ENCODE measurements at places on chromosomes 5 and 9.

- DNase-seq = no peak
Observed at GRCh38 chr5:1311439-1312055, 16.7 kb upstream of the TERT start.

DNA sequence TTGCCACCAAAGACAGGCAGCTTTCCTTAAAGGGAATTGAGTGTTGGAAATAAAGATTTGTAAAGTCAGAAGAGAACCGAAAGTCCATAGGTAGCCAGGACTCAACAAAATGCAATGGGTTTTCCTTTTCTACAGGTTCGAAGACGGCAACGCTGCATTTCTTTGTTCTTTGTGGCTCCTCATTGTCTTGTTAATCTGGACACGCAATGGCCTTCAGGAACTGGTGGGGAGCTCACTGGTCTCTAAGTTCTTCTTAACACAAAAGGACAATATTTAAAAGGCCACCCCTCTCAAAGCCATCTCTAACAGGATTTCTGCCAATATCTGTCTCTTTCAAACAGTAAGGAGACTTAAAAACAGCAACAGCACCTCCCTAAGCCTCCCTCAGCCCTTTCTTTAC lies 170.6 kb downstream of the RMI1 start:
- no peak for DNase-seq

- DNase-seq = no peak
Observed at GRCh38 chr5:59266410-59266809, 627.1 kb downstream of the PDE4D start.

DNA sequence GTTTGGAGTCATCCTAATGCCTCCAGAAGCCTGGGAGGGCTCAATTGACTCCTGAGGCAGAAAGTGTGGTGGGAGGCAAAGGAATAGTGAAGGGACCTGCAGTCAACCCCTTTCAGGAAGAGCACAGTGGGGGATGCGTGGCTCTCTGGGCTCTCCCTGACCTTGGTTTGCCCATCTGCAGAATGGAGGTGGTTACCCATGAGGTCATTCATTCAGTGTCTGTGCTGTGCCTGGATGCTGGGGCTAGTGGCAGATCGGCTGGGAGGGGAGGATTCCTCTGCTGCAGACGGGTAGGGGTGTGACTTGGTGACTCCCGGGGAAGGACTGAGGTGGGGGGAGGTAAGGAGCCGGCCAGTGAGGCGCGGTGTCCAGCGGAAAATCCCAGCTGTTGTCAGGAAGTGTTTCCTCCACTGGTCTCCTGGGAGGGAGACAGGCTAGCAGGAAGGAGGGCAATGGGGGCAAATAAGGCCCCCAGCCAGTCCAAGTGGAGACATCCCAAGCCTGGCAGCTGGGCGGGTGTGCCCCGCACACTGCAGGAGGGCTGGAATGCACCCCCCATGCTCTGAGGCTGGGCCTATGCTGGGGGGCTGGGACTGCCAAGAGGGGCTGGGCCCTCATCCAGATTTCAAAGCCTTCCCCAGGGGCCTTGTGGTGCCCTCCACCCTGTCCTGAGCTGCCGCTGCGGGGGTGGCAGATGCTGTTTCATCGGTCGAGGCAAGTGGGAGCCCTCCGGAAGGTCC lies 10.9 kb downstream of the CXXC5 start:
- DNase-seq = peak; percentile 72

- DNase-seq = no peak
Observed at GRCh38 chr9:20540169-20540863, 82.0 kb downstream of the MLLT3 start.

GRCh38 chr5:120092649-120093048 lies 371.5 kb upstream of the PRR16 start:
- DNase-seq = no peak

- DNase-seq = peak; percentile 27
Observed at GRCh38 chr5:144484124-144484897, 313.6 kb downstream of the KCTD16 start.

GRCh38 chr9:27340961-27341511 lies 44.1 kb upstream of the EQTN start:
- no peak for DNase-seq

GRCh38 chr5:41509399-41510175 lies 814 bp downstream of the PLCXD3 start:
- no peak for DNase-seq

GRCh38 chr5:169374761-169375160 lies 73.8 kb upstream of the SLIT3 start:
- no peak for DNase-seq

DNA sequence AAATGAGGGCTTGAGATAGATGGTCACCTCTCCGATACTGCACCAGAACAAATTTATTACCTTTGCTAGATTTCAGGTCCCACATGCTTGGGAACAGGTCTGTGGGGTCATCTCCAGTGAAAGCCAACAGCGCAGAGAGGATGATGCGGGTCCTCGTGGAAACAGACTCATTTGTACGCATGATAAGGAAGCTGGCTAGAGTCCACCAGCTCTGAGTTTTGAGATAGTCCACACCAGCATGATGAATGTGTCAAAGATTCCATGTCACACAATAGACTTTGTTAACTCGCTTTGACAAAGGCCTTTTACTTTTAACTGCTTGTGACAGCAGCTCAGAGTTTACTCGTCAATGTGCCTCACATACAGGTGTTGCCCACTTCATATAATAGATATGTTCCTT lies 105.4 kb upstream of the TBCA start:
- peak; percentile 54 for DNase-seq

DNA sequence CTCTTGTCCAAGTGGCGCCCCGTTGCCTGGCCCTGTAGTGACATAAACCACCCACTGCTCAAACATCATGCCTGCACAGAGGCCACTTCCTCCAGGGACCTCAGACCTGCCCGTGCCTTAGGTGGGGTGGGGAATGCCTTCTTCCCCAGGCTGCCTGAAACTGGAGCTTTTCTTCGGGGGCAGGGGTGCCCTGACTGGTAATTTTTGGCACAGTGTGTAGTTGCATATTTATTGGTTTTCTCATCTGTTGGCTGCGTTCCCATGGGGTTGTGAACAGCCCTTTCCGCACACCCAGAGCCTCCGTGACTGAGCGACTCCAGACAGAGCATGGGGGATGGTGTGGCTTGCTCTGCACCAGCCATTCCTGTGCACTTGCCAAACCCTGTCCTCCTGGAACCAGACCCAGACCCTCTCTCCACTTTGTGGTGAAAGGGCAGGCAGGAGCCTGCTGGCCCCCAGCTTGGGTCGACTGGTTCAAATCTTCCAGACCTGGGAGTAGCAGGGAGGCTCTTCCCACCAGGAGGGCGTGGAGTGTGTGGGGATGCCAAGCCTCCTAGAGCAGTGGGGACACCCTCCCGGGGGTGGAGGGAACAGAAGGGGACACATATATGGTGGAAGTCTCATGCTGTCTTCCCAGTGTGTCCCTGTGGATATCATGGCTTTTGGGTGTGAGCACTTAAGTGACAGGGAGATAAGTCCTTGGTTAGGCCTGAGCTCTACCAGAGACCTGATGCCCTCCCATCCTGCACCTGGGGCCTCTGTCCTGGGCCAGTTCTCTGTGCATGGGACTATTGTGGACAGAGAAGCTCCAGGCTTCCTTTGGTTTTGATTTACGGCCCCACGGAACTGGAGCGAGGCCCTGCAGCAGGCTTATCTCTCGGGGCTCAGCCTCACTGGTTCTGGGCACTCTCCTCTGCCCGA lies 39.6 kb downstream of the WNK2 start:
- peak; percentile 31 for DNase-seq

DNA sequence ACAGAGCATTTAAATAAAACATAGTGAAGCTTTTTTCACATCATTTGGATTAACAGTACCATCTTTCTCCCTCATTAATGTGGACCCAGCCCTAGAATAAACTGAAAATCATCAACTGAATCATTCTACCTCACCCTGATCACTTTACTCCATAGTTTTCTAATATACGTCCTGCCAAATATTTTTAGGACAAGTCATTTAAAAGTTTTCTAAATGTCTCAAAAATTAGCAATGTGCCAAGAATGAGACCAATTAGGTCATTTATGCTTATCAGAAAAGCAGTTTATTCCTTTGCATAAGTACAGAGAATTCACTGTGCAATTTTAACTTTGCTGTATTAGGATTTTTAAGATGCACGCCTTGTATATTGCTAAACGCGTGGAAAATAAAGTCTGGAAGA lies 284.4 kb downstream of the PIK3R1 start:
- peak; percentile 53 for DNase-seq

- DNase-seq = no peak
Observed at GRCh38 chr5:110738503-110738811, 350 bp upstream of the SLC25A46 start.

- DNase-seq = no peak
Observed at GRCh38 chr5:78573318-78573717, 75.3 kb downstream of the LHFPL2 start.

DNA sequence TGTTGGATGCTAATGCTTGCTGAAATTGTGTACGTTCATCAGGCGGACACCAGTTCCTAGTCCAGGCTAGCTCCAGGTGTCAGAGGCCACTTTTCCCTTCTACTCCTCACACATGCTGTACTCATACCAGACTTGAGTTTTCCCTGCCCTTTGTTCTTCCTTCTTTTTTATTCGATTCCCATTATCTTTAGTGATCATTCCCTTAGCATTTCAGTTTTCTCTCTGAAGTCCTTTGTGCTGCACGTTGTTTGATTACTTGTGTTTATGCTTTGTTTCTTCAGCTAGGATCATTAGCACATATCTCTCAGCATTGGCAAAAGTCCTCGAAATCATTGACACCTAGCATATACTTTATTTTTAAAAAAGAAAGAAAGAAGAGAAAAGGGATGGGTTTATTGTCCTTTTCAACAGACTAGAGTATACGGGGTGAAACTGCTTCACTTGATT lies 409 bp upstream of the COX7C start:
- DNase-seq = no peak

GRCh38 chr9:77751341-77752091 lies 103.4 kb upstream of the GNA14 start:
- DNase-seq = peak; percentile 86

- DNase-seq = no peak
Observed at GRCh38 chr5:114360816-114361723, 800 bp upstream of the KCNN2 start.

GRCh38 chr9:94888775-94889174 lies 162.3 kb downstream of the AOPEP start:
- DNase-seq = no peak

- peak; percentile 3 for DNase-seq
Observed at GRCh38 chr9:113042884-113043657, 13.5 kb downstream of the ZFP37 start.

DNA sequence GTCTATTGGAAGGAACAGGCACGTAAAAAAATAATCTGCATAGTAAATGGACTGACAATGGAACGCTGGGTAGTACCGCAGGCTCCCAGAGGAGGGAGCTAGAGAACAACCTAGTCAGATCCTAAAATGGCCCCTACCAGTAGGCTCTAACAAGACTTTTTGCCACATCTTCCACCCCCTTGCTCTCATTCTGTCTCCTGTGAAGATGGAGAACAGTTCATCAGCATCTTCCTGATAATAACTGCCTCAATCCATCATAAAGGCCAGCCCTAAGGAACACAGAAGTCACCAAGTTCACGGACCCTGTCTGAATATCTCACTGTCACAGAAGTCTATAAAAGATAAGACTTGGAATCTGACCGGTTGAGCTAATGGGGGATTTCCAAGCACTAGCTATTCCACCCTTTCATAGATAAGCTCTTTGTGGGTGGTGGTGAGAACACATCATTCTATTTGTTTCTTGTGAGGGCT lies 133.4 kb downstream of the SLC1A3 start:
- peak; percentile 91 for DNase-seq

- DNase-seq = no peak
Observed at GRCh38 chr5:177547736-177548135, 6.6 kb downstream of the FAM193B start.

- DNase-seq = peak; percentile 71
Observed at GRCh38 chr9:104682642-104683041, 11.7 kb upstream of the OR13D1 start.

DNA sequence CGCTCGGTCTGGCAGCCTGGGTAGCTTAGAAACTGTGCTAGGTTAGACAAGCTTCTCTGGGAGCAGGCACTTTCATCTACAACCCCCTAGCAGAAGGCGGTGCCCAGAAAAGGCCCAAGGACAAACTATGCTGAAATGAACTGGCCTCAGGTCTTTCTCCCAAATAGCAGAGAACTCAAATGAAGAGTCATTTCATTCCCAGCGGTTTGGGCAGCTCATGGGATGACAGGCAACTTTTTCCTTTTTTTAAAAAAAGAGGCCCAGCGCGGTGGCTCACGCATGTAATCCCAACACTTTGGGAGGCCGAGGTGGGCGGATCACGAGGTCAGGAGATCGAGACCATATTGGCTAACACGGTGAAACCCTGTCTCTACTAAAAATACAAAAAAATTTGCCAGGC lies 2.5 kb downstream of the RAPGEF1 start:
- DNase-seq = no peak

- DNase-seq = peak; percentile 41
Observed at GRCh38 chr9:104748359-104749031, 1.0 kb downstream of the NIPSNAP3A start.
